ENCODE measurements at places on chromosomes 5 and 9.

GRCh38 chr9:130940693-130941576 is 1.9 kb upstream of the FIBCD1 start:
- peak; percentile 48 for DNase-seq

GRCh38 chr5:109516390-109516789 is 106.6 kb upstream of the PJA2 start:
- no peak for DNase-seq

DNA sequence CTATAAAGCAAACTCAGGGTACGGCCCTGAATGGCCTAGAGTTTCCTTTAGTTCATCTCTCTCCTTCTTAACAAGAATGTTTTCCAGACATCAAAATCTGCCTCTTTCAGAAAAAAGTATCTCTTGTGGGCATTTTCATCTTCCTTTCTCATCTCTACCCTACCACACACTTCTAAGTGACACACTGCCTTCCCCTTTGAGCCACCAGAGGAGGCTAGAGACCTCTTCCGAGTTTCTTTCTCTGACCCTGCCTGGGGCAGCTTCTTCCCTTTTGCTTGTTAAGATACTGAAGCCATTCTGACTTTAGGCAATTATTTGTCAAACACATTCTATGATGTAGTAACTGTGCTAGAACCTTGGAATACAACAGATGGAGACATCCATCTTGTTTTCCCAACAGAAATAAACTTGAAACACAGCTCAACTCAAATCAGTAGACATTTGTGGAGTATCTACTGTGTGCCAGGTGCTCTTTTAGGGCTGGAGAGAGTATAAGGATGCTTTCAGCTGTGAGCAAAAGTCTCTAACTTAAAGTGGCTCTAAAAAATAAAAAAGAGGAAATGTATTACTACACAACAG is 8.6 kb upstream of the SV2C start:
- DNase-seq: no peak

DNA sequence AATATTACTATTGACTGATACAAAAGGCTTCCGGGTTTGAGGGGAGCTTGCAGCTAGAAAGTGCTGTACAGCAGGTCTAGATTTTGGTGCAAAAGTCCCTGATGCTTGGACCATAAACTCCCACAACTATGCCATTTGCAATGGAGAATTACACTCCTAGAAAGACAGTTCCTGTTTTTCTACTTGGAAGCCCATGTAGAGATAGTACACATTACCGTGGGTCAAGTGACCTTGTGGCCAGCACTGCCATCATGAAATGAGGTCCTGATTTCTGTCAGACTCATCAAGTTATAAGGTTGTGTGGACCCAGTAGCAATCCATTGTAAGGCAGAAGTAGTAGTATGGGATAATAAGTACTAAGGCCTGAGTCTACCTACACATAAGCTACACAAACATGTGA is 42.8 kb upstream of the TNFSF8 start:
- DNase-seq: no peak

DNA sequence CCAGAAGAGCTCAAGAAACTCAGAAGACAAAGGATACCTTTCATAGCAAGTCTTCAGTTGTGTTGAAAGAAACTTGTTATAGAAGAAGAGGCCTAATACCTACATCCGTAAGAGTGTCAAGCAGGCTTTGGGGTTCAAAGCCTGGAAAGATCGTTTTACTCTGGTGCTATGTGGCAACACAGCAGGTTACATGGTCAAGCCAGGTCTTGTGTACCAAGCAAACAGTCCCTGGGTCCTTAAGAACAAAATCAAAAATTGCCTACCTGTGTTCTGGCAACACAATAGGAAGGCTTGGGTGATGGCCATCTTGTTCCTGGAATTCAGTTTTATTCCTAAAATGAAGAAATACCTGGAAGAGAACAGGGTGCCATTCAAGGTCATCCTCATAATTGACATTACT is 32.0 kb upstream of the LRRC19 start:
- no peak for DNase-seq

DNA sequence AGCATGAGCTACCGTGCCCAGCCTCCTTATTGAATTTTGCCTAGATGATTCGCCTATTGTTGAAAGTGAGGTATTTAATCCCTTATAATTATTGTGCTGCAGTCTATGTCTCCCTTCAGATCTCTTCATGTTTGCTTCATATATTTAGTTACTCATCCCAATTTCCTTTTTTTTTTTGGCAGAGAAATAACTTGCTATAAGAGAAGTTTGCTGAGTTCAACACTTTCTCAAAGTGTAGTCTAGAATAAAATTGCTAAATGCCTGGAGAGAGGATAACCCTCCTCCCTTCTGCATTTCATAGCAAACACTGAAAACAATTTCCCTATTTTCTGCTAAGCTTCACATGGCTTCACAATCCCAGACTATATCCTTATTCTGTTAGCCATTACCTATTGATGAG is 136.6 kb upstream of the CD180 start:
- DNase-seq: no peak

GRCh38 chr5:172429201-172429940 is 25.0 kb downstream of the SH3PXD2B start:
- DNase-seq: no peak

GRCh38 chr9:95819636-95820035 is 55.9 kb upstream of the ERCC6L2 start:
- DNase-seq: no peak

DNA sequence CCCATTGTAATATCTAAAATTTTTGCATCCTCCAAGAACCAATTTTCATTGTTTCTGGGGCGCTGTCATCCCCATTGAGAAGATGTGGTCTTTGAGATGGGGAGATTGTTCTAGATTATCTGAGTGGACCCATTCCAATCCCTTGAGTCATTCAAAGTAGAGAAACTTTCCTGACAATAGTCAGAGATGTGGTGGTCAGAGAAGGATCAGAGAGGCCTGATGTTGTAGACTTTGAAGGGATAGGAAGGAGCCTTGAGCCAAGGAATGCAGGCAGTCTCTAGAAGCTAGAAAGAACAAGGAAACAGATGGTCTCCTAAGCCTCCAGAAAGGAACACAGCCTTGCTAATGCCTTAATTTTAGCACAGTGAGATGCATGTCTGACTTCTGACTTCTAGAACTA is 80.4 kb downstream of the TEK start:
- DNase-seq: no peak

DNA sequence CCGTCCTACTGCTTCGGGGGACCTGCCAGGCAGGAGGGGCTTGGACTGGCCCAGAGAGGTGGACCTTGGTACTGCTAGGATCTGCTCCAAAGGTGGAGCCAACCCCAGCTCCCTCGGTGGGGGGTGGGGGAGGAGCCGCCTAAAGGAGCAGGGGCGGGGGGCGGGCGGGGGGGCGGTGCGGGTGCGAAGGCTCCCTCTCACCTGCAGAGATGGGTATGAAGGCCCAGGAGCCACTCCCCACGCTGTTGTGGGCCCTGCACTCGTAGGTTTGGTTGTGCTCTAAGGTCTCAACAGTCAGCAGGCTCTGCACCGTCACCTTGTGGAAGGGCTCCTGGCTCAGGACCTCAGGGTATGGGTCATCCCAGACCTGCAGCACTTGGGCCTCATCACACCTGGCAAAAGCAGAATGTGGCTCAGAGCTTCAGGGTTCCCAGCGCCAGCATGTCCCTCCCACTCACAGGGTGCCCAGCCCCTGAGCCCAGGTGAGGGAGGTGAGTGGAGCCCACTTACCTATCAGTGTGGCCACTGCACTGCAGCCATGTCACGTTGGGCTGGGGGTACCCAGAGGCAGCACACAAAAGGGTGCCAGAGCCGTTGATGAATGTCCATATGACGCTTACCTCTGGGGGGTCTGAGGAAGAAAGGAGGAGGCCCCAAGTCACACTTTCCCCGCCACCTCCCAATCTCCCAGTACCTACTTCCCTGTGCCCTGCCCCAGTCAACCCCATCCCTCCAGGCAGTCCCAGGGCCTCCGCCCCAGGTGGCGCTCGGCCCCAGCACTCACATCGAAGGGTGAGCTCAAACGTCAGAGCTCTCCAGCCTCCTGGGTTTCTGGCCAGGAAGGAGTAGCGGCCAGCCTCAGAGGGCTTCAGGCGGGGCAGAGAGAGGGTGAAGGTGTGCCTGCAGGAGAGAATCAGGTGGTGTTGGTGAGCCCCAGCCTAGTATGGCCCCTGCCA is 16.4 kb downstream of the CSF1R start:
- no peak for DNase-seq

DNA sequence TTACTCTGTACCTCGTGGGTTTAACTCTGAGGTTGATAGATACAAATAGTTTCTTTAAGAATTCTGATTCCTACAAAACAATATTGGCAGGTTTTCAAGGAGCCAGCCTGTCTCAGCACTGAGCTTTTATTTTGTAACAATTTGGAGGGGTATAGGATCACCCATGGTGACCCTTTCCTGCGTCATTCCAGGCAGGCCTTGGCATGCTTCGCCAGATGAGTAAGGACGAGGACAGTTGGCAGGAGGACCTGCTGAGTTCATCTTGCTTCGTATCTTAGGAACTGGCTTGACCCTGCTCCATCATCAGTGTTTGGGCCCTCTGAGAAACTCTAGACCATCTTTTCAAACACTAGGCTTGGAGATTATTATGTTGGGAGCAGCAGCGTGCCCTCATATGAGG is 17.9 kb downstream of the ZNF462 start:
- no peak for DNase-seq
